ENCODE measurements at places on chromosomes 13 and 19.
A peak's percentile ranks its signal among the peaks of the same experiment; 100 is the strongest.

DNA sequence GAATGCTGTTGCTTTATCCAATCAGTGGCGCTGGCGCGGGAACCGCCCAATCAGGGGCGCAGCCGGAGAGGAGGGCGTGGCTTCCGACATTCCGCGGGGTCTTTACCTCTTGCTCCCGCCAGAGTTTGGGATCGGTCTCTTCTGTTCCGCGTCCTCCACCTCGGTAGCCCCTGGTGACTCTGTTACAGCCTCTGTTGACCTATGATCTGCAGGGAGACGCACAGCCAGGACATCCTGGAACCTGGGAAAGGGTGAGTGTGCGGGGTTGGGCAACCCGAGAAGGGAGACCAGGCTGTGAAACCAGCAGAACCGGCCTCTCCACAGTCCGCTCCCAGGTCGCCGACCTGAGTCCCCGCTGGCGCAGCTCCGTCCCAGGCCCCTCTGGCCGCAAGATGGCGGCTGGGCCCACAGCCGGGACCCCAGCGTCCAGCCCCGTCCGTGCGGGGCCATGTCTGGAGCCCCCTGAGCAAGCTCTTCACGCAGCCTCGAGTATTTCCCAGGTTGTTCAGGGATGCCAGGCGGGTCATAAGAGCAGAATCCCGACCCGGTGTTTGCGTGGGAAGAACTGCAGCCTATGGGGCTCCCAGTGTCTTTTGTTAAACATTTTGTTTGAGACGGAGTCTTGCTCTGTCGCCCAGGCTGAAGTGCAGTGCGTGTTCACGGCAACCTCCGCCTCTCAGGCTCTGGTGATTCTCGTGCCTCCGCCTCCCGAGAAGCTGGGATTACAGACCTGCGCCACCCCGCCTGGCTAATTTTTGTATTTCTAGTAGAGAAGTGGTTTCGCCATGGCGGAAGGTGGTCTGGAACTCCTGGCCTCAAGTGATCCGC lies 4.4 kb upstream of the ZNF681 start:
- peak overlapping the region; percentile 93 for H3K27ac ChIP-seq
- peak; percentile 96 for DNase-seq
- H3K27me3 ChIP-seq = no peaks in the 10 kb centered on the region
- H3K36me3 ChIP-seq = peaks cover 2% of the 10 kb centered on the region

DNA sequence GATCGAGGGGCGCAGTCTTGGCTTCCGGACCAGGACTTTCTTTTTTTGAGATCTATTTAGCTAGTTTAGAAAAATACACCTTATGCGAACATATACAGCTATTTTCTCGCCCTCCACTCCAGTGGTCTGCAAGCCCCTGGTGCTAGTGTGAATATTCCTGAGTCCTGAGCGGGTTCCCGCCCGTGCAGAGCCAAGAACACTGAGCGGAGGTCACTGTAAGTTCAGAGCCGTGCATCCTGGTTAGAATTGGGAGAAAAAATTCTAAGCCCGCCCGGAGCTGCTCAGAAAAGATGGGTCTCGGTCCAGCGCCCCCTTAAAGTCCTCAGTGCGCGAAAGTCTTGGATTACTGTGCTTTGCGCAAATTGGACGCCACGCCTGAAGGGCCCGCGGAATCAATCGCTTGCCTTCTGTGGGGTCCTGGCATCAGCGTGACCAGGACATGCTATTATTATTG lies 117.7 kb downstream of the KCNRG start:
- peaks cover 27% of the 10 kb centered on the region for H3K27me3 ChIP-seq
- H3K4me1 ChIP-seq = peaks cover 27% of the 10 kb centered on the region
- no peak overlapping the region for H3K27ac ChIP-seq
- no peaks in the 10 kb centered on the region for H3K36me3 ChIP-seq
- DNase-seq = no peak

DNA sequence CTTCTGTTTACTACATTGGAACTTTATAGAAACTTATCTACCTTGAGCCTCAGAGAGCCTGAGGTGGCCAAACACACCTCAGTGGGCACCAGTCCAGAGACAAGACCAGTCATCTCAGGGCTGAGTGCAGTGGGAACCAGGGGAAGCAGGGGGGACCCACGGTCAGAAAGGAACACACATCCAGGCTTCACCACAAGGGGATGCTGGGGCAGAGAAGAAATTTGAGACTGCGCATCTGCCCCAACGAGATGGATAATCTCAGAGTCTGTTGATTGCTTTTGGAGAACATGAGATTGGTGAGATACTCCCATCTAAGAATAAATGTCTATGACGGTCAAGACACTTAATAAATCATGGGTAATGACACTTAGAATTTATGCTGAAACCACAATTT lies 98.7 kb downstream of the DOCK9 start:
- peaks cover 4% of the 10 kb centered on the region for H3K4me1 ChIP-seq
- no peak for DNase-seq
- H3K27ac ChIP-seq = no peak overlapping the region
- H3K36me3 ChIP-seq = peaks cover 54% of the 10 kb centered on the region
- H3K4me3 ChIP-seq = no peak overlapping the region
- H3K27me3 ChIP-seq = no peaks in the 10 kb centered on the region

- DNase-seq = no peak
- H3K4me3 ChIP-seq = no peak overlapping the region
- no peaks in the 10 kb centered on the region for H3K27me3 ChIP-seq
- H3K4me1 ChIP-seq = peaks cover 5% of the 10 kb centered on the region
- H3K27ac ChIP-seq = no peak overlapping the region
- peaks cover 2% of the 10 kb centered on the region for H3K36me3 ChIP-seq
These were observed 9.8 kb upstream of the USPL1 start for GRCh38 chr13:30607908-30608307.

GRCh38 chr13:20610006-20610405 lies 43.0 kb downstream of the IFT88 start:
- H3K4me3 ChIP-seq = no peak overlapping the region
- H3K27ac ChIP-seq = no peak overlapping the region
- H3K36me3 ChIP-seq = peaks cover 9% of the 10 kb centered on the region
- DNase-seq = no peak
- H3K27me3 ChIP-seq = no peaks in the 10 kb centered on the region
- peaks cover 9% of the 10 kb centered on the region for H3K4me1 ChIP-seq

DNA sequence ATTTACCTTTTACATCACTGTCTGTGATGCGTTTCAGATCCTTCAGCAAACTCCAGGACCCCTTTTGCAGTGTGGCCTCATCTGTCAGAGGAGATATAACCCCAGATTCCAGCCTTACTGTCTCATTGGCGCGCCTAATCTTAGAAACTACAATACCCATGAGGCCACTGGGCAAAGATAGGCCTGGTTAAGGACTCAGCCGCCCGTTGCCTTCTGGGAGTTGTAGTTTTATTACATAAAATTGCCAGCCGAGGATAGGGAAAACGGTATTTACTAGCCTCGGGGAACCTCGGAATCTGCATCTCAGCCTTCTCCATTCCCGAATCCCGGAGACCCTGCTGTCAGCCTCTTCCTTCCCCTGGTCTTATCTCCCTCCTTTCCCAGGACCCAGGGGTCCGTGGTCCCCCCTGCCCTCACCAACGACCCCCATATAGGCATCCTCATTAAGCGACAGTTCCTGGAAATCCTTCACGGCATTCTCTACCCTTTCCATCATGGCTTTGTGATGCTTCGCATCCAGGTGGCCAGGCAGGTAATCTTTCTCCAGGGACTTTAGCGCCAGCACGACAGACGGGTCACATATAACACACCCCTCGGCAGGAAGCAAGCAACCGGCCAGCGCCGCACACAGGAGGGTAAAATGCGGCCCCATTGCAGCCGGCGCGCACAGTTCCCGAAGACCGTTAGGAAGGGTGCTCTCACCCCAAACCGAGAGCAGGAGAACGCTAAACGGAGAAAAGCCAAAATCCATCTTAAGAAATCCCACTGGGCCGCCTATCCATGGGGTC lies 1.3 kb downstream of the IZUMO1 start:
- no peak overlapping the region for H3K4me3 ChIP-seq
- no peaks in the 10 kb centered on the region for H3K27me3 ChIP-seq
- H3K27ac ChIP-seq = no peak overlapping the region
- peaks cover 2% of the 10 kb centered on the region for H3K4me1 ChIP-seq
- H3K36me3 ChIP-seq = no peaks in the 10 kb centered on the region
- no peak for DNase-seq

GRCh38 chr19:5690955-5691821 lies 1.1 kb downstream of the RPL36 start:
- no peaks in the 10 kb centered on the region for H3K27me3 ChIP-seq
- H3K4me3 ChIP-seq = peak overlapping the region; percentile 96
- no peak for DNase-seq
- peaks cover 33% of the 10 kb centered on the region for H3K4me1 ChIP-seq

DNA sequence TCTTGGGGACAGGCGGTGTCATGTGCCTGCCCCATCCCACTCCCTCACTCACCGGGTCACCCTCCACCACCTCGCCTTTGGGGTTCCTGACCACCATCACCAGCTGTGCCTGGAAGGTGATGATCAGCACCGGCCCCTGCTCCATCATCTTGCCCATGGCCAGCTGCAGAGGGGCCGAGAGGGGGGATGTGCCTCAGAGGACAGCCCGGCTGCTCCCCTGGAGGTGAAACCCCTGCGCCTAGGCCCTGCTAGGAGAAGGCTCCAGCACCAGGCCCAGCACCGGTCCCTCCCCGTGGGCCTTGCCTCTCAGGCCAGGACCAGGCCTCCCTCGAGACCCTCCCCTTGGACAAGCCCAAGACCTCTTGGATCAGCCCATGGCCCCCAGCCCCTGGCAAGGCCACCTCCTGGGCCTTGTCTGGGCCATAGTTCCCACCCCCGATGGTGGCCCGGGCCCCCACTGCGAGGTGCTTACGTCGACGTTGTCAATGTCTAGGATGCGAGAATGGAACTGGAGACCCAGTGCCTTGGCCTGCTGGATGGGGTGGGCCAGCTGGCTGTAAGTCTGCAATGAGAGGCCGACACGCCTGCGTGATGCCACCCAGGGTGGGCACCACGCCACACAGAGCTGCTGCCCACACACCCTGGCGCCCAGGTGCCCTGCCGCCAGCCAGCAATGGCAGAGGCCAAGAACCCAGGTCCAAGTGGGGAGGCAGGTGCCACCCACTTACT lies 1.8 kb upstream of the CTXN1 start:
- DNase-seq = peak; percentile 92
- H3K4me3 ChIP-seq = no peak overlapping the region
- peaks cover 36% of the 10 kb centered on the region for H3K4me1 ChIP-seq
- H3K27me3 ChIP-seq = no peaks in the 10 kb centered on the region
- peaks cover 2% of the 10 kb centered on the region for H3K36me3 ChIP-seq

GRCh38 chr13:101423872-101424271 lies 7.6 kb upstream of the NALCN start:
- H3K27me3 ChIP-seq = no peaks in the 10 kb centered on the region
- peaks cover 2% of the 10 kb centered on the region for H3K36me3 ChIP-seq
- no peak for DNase-seq

DNA sequence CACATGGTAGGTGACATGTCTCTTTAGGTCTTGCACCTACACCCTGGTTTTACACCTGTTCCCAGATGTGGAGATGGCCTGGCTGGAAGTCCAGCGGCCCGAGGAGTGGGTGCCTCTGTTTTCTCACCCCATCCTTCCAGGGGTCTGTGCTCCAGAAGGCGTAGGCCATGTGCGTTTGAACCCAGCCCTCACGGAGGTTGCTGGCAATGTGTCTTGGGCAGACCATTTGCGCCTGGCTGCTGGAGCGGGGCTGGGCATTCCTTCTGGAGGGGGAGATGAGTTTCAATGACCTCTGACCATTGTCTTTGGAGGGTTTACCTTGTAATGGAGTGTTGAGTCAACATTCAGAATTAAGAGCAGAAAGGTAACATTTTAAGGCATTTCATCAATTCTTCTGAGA lies 54.8 kb upstream of the ZNF536 start:
- H3K4me3 ChIP-seq = no peak overlapping the region
- H3K36me3 ChIP-seq = no peaks in the 10 kb centered on the region
- DNase-seq = no peak
- H3K4me1 ChIP-seq = no peaks in the 10 kb centered on the region
- no peaks in the 10 kb centered on the region for H3K27me3 ChIP-seq

DNA sequence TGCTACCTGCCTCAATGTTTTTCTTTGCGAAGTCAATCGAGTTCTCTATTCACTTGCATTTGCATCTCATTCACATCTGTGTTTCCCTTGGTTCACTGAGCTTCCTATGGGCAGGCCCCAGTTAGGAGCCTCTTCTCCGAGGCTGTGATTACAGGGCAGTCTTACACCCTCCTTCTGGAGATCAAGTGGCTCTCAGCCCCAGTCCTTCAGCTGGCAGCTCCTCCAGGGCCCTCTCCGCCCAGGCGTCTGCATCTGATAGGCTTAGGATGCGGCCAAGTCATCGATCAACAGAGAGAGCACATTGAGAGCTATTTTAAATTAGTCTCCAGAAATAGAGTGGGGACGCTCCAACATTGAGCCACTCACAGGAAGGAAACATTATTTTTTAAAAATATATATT lies 44.2 kb downstream of the MBNL2 start:
- peaks cover 64% of the 10 kb centered on the region for H3K4me1 ChIP-seq
- no peak for DNase-seq
- H3K27me3 ChIP-seq = no peaks in the 10 kb centered on the region
- peak overlapping the region; percentile 84 for H3K27ac ChIP-seq
- peak overlapping the region; percentile 44 for H3K4me3 ChIP-seq

GRCh38 chr19:15318241-15318691 lies 14.1 kb downstream of the BRD4 start:
- DNase-seq = peak; percentile 3
- no peak overlapping the region for H3K4me3 ChIP-seq
- H3K27me3 ChIP-seq = no peaks in the 10 kb centered on the region
- H3K36me3 ChIP-seq = no peaks in the 10 kb centered on the region
- H3K27ac ChIP-seq = peak overlapping the region; percentile 95
- H3K4me1 ChIP-seq = peaks cover 90% of the 10 kb centered on the region

DNA sequence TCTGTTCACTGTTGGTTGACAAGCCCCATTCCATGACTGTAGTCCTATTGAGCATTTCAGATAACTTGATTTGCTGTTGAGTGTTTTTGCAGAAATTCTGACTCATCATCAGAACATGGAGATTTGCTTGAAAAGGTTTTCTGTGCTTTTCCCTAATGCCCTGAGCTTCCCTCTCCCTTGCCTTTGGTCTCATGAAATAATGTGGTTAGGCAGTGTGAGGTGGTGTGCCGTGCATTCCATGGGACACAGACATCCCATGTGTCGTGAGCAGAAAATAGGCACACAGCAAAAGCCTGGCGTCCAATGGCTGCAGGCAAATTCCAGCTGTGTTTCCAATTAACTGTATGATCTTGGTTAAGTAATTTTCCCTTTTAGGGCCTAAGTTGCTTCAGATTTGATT lies 197.4 kb downstream of the DLEU7 start:
- H3K27me3 ChIP-seq = no peaks in the 10 kb centered on the region
- no peak for DNase-seq
- H3K27ac ChIP-seq = peak overlapping the region; percentile 27
- H3K4me1 ChIP-seq = peaks cover 30% of the 10 kb centered on the region

- H3K36me3 ChIP-seq = no peaks in the 10 kb centered on the region
- no peaks in the 10 kb centered on the region for H3K27me3 ChIP-seq
- no peak overlapping the region for H3K27ac ChIP-seq
- no peak for DNase-seq
These were observed 234.1 kb downstream of the FOXO1 start for GRCh38 chr13:40432018-40432978.

DNA sequence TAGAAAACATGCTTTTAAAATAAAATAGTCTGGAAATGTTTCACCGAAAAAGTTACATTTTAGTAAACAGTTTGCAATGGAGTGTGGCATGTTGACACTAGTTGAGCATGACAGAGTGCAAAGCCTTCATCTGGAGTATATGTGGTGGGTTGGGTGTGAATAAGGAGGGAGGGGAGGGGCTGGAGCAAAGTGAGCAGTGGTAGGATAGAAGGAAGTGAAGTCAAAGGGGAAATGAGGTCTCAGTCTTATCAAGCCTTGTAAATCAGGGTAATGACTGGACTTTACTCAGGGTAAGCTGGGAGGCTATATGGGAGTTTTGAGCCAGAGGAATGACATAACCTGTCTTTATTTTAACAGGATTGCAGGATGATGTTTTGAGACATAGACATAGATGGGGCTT lies 222.8 kb downstream of the PCDH20 start:
- H3K27me3 ChIP-seq = peaks cover 4% of the 10 kb centered on the region
- DNase-seq = no peak
- H3K4me3 ChIP-seq = no peak overlapping the region
- no peak overlapping the region for H3K27ac ChIP-seq
- no peaks in the 10 kb centered on the region for H3K36me3 ChIP-seq
